ENCODE measurements at places on chromosomes 6 and 20.
A peak's percentile ranks its signal among the peaks of the same experiment; 100 is the strongest.

- no peak for DNase-seq
These were observed 1229.5 kb upstream of the MAP3K7 start for GRCh38 chr6:91816335-91816734.

GRCh38 chr6:84258866-84259265 lies 31.4 kb upstream of the CEP162 start:
- no peak for DNase-seq

- DNase-seq = no peak
These were observed 19.4 kb downstream of the TMEM200A start for GRCh38 chr6:130385064-130385695.

GRCh38 chr6:41715795-41716515 lies 19.5 kb downstream of the TFEB start:
- no peak for DNase-seq

- DNase-seq = no peak
These were observed 69.9 kb upstream of the DDR1 start for GRCh38 chr6:30814146-30815040.

- DNase-seq = no peak
These were observed 20.6 kb downstream of the MMP24OS start for GRCh38 chr20:35257175-35257909.

DNA sequence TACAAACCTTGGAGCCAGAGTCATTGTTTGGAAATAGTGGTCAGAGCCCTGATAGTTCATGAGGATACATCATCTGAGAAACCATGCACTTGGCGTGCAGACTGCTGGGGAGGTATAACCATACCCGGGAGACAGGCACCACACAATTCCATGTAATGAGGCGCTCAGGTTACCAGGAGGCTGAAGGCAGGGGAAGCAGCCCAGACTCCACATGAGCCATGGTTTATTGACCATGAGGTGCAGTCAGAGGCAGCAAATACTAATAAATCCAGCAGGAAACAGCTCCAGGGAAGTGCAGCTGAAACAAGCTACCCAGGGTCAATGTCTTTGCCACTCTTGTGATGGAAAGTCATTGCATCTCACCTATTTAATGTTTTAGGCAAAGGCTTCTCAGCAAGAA lies 156.0 kb downstream of the TBC1D7 start:
- DNase-seq = no peak

- no peak for DNase-seq
These were observed 3.0 kb upstream of the TGM2 start for GRCh38 chr20:38167851-38168760.

- DNase-seq = no peak
These were observed 7.3 kb downstream of the PRRC2A start for GRCh38 chr6:31627690-31628287.

GRCh38 chr20:9400171-9401025 lies 114.0 kb upstream of the LAMP5 start:
- DNase-seq = no peak

- DNase-seq = no peak
These were observed 25.1 kb downstream of the FKBP1C start for GRCh38 chr6:63236398-63236817.

DNA sequence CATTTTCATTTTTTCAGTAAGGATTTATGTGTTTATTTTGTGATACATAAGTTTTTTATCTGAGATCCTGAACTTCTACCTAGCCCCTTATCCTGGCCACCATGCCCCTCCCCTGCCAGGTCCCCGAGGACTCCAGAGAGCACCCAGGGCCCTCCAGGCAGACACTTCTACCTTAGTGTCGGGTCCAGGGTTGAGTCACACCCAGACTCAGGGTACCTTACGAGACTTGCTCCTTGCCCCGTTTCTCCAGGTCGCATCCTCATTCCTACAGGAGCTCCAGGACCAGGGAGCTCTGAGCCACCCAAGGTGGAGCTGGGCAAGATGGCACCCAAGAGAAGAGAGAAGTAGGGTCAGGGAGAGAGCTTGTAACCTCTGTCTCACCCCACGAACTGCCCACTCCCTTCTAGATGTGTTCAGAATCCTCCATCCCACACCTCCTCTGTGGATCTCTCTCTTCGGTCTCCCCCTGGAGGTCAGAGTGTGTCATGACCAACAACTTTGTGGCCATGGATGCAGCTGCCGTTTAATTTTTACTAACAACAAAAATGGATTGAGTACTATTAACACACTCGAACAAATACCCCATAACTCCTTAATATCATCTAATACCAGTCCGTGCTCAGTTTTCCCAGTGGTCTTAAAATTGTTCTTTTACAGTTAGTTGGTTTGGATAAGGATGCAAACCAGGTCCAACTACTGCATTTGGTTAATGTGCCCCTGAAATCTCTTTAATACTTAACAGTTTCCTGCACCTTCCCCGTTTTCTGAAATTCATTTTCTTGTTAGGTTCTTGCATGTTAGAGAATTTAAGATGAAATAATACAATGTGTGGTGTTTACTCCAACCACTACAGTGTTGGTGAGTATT lies 130.6 kb upstream of the INSM1 start:
- DNase-seq = peak; percentile 26

DNA sequence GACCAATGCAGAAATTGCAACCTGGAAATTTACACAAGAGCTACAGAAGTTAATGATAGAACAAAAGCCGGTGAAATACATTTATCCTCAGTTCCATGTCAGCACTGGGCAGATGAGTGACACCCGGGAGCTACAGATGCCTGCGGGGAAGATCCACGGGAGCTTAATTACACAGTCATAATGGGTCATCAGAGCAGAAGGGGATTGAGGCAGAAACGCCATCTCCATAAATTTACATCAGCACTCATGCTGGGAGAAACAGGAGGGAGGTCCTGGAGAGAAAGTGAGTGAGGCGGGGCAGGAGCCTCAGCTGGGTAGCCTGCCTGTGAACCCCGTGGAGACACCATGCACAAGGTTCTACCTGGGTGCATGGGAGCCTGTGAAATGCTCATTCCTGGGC lies 37.6 kb upstream of the CST7 start:
- DNase-seq = no peak

GRCh38 chr6:3320238-3320811 lies 61.6 kb downstream of the PSMG4 start:
- no peak for DNase-seq

GRCh38 chr6:90722648-90723047 lies 135.8 kb upstream of the MAP3K7 start:
- DNase-seq = no peak

- peak; percentile 5 for DNase-seq
These were observed 23.0 kb downstream of the OPN5 start for GRCh38 chr6:47804821-47805220.

DNA sequence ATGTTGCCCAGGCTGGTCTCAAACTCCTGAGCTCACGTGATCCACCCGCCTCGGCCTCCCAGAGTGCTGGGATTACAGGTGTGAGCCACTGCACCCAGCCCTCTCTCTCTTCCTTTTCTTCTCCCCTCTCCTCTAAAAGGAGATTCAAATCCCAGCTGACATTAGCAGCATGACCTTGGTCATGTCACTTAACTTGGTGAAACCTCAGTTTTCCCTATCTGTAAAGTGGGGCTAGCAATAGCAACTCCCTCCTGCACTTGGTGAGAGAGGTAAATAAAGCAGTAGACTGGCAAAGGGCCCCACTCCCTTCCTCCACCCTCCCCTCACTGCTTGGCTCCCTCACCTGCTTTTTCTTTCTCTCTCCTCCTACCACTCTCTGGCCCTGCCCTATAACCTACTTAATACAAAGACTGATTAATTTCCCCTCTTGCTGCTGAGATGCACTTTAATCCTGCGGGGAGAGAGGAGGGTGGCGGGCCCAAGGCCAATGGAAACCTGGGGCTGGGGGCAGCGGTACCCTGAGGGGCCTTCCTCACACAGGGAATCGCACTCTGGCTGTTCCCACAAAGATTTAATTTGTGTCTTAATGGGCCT lies 54.2 kb upstream of the ZFAND3 start:
- DNase-seq = no peak

DNA sequence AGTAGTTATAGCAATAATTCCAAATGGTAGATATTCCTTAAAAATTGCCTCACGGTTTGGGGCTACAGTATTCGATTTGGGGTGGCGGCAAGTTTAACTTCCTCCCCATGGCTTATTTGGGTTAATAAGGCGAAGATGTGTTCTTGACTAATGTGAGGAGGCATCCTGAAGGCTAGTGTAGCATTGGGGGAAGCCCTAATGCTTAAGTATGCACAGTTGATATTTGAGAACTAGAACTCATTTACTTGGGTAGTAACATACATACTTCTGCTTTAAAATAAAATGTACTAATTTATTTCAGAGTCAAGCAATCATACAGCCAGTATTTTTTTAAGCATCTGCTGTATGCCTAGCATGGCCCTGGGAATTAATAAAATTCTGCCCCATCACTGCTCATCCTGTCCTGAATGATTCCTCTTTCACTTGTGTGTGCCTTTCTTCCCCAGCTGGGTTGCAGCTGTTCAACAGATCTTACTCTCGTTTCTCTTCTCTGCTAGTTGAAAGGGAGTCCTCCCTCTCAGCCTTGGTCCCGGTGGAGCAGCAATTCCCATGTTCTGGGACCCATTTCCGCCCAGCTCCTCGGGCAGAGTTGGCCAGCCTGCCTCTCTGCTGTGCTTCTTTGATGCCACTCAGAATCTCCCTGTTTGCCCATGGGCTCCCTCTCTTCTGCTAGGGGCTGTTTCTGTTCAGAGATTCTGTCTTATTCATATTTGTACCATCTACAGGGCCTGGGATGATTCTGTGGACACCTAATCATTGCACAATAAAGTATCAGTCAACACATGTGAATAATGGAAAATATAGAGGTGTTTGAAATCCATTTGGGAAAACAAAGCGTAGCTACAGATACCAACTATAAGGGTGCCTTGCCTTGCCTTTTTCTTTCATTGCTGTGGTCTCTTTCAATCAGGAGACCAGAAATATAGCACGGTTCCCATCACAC lies 104.8 kb downstream of the ARID1B start:
- DNase-seq = no peak

GRCh38 chr6:2749969-2750600 lies 637 bp downstream of the MYLK4 start:
- DNase-seq = peak; percentile 75

DNA sequence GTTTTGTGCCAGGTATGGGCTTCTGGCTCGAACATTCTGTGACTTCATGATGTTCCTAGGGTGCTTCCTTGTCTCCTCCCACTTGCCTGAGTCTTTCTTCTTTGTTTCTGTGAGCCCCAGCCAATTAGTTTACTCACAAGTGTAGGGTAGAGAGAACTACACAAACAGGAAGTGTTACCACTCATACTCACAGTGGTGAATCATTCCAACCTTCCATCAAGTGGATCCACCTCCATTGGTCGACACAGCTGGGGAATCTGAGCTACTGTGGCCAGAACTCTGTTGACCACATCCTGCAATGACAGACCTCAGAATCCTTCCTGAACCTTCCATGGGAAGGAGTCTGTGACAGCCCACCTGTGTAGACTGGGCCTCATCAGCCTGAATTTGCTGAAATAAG lies 76.8 kb downstream of the UNC5CL start:
- no peak for DNase-seq
